ENCODE measurements at places on chromosomes 11 and 22.

DNA sequence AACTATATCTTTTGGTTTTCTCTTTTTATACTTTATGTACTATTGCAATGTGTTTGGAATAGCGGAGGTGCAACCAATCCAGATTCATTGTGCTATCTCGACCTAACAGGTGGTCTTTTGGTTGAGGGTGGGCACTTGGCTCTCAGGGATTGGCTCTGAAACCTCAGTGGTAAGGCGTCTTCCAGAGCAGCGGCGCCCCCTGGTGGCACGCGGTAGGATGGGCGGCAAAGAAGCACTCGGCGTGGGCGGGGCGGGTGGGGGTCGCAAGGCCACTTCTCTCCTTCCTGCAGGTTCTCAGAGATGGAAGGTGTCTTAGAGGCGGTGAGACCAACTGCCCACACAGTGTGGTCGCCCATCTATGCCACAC lies 19.2 kb upstream of the PLET1 start:
- peak; percentile 86 for DNase-seq

DNA sequence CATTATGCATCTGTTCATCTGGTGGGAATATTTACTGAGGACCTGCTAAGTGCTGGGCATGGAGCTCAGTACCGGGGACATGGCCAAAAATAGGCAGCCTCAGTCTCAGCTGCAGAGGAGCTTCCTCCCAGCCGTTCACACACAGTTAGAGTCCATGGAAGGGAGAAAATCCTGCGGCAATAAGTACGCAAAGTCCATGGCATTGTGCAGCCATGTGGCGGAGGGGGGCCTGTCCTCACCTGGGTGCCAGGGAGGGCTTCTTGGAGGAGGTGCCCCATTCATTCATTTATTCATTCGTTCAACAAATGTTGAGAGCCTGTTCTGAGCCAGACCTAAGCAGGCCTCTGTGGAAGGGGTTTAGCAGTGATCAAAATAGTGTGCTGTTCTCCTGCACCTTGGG lies 59.3 kb upstream of the ANO1 start:
- DNase-seq: no peak

DNA sequence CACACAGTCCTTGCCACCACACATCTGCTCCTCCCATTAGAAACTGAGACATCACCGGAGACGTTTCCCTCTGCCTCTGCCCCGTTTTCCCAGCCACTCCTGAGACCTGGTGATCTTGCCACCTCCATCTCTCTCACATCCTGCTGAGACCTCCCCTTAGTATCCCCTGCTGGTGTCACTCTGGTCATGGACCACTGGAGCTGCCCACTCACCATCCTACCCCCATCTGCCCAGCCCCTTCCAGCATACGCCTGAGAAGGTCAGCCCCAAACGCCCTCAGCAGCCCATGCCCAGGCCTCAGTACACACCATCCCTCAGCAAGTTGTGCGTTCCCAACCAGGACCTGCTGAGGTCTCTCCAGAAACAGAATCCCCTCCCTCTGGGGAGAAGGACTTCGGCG lies 64.3 kb downstream of the SHANK2 start:
- no peak for DNase-seq

DNA sequence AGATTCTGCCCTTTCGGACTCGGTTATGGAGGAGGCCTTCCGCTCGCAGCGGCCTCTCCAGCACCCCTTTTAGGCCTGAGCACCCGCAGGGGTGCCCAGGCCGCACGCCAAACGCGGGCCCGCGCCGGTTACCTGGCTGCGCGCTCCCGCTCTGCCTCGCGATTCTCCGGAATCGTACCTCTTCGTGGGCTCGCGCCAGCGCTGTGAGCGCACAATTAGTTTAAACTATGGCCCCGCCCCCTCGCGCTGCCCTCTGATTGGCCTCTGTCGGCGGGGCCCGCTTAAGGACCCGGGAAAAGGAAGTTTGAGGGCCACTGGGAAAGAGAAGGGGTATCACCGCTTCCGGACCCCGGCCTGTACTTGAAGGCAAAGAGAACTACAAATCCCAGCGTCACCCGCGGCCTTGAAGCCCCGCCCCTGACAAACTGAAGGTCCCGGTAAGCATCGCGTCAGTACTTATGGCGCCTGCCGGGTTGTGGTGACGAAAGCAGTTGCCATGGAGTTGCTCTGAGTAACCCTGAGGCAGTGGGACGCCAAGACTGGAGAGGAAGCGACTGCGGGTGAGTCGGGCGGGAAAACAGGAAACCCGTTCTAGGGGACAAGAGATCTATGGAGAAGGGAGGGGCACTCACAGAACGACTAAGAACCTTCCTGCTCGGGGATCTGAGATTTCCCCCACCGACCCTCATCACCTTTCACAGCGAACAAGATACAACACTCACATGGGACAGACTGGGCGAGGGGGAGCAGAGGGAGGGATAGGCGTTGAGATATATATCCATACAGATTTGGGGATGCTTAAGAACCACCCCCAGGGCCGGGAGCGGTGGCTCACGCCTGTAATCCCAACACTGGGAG lies at the start of the genes LRRC51 and NUMA1:
TSS of gene LRRC51 (plus strand) at position 525 of the 858 bp plus-strand sequence. CDS start 8,234 bp downstream, outside the sequence.
TSS of gene NUMA1 (minus strand) at position 217 of the 858 bp plus-strand sequence. CDS start 44,599 bp downstream, outside the sequence.
- peak; percentile 96 for DNase-seq

GRCh38 chr22:45526768-45527360 lies 24.2 kb downstream of the FBLN1 start:
- no peak for DNase-seq

- DNase-seq: no peak
These were observed 362.1 kb downstream of the DDX10 start for GRCh38 chr11:109026891-109027489.

DNA sequence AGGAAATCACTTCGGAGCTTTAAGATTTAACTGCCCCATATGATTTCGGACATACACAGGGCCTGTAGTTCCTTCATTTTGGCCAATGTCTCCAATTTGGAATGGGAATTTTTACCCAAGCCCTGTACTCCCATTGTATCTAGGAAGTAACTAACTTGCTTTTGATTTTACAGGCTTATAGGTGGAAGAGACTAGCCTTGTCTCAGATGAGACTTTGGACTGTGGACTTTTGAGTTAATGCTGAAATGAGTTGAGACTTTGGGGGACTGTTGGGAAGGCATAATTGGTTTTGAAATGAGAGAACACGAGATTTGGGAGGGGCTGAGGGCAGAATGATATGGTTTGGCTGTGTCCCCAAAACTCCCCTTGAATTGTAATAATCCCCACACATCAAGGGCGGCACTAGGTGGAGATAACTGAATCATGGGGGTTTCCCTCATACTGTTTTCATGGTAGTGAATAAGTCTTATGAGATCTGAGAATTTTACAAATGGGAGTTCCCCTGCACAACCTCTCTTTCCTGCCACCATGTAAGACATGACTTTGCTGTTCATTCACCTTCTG lies 130.5 kb downstream of the LARGE1 start:
- DNase-seq: no peak

DNA sequence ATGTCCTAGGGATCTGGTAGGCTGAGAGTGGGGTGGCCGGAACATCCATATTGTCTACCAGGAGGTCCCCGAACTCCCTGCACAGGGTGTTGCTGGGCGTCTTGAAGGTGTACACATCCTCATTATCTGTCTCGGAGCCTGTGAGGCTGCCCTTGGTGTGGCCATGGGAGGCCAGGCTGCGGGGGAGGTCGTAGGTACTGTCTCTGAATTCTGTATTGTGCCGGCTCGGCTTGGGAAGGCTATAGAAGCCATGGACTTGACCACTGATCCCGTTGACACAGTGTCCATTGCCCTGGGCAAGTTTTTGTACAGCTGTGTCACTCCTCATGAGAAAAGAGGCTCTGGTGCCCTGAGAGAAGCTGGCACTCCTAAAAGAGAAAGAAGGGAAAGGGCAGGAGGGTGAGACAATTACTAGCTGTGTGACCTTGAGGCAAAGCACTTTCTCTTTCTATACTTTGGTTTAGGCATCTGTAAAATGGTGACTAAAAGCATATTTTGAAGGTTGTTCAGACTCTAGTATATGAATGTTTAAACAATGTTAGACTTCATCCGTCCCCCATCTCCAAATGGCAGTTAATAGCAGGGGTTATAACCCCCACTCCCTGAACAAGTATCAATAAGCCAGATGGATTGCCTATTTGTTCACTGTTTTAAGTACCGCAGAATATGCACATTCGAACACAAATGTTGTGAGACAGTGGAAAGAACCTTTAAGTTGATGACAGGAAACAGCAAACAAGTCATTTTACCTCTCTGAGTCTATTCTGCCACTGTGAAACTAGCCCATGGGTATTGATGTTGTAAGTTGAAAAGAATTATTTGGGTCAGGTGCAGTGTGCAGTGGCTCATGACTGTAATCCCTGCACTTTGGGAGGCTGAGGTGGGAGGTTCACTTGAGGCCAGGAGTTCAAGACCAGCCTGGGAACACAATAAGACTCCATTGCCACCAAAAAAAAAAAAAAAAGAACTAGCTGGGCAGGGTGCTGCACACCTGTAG lies 38.3 kb downstream of the USP35 start:
- no peak for DNase-seq

- no peak for DNase-seq
These were observed 43.9 kb downstream of the DDX6 start for GRCh38 chr11:118746988-118747585.

DNA sequence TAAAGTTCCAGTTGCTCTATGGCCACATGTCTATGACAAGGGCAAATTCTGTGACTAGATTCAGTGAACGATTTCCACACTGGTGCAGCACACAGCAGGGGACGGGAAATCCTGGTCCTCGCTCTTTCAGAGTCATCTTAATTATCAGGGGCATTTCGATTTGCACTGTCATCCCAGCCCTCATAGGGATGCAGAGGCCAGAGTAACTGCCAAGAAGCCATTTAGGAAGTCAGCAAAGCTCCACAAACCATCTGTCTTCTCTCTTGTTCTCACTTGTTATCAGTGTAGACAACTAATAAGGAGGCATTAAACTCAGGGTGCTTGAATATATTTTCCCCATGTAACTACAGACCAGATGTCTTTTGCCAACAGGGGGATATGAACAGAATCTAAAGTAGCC lies 151.7 kb downstream of the STK33 start:
- no peak for DNase-seq

DNA sequence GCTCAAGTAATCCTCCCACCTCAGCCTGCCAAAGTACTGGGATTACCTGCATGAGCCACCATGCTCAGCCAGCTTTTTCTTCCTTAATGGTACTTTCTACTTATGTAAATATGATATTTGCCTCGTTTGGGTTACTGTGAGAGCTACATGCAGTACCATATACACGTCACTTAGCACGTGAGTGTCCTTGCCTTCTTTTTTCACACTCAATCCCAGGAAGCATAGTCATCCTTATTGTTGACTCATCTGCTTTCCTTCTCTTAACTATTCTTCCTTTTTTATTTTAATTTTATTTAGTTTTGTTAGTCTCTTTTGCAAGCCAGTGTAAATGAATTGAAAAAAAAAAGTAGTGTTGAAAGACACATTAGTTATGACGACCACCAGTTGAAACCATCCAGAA lies 205.9 kb downstream of the HIPK3 start:
- no peak for DNase-seq

DNA sequence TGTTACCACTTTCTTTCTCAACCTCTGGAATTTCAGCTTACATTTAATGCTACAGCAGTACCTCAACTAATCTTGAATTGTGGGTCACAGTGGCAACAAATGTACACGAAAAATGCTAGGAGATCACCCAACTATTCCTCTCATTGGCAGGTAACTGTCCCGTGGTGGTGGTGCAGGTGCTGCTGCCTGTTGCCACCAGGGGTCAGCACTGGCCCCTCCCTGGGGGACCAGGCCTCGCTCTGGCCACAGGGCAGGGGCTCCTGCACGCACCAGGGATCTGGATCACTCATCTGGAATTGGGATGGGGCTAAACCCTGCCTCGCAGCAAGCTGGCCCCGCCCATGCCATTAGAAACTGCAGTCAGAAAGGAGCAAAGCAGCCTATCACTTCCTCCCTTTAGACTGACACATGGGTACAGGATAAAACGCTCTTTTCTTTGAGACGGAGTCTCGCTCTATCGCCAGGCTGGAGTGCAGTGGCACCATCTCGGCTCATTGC lies 6.9 kb upstream of the POLDIP3 start:
- peak; percentile 68 for DNase-seq

- no peak for DNase-seq
These were observed 199.4 kb upstream of the LUZP2 start for GRCh38 chr11:24297461-24297860.

GRCh38 chr22:48951836-48952235 lies 875.8 kb downstream of the BRD1 start:
- DNase-seq: no peak

DNA sequence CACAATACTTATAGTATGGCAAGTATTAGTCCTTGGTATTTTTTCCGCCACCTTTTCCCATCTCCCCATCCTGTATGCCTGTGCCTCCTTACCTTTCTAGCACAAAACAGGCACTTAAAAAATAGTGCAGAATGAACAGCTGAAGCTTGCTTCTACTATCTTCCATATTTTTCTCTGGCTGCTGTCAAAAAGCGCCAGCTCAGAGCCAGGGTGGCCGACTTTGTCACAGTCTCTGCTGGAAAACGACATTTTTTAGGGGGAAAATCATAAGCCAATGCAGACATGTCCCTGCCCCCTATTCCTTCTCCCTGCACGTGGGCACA lies 26.5 kb upstream of the ROBO3 start:
- DNase-seq: no peak

- no peak for DNase-seq
These were observed 57.4 kb downstream of the LRP5 start for GRCh38 chr11:68369756-68370155.

DNA sequence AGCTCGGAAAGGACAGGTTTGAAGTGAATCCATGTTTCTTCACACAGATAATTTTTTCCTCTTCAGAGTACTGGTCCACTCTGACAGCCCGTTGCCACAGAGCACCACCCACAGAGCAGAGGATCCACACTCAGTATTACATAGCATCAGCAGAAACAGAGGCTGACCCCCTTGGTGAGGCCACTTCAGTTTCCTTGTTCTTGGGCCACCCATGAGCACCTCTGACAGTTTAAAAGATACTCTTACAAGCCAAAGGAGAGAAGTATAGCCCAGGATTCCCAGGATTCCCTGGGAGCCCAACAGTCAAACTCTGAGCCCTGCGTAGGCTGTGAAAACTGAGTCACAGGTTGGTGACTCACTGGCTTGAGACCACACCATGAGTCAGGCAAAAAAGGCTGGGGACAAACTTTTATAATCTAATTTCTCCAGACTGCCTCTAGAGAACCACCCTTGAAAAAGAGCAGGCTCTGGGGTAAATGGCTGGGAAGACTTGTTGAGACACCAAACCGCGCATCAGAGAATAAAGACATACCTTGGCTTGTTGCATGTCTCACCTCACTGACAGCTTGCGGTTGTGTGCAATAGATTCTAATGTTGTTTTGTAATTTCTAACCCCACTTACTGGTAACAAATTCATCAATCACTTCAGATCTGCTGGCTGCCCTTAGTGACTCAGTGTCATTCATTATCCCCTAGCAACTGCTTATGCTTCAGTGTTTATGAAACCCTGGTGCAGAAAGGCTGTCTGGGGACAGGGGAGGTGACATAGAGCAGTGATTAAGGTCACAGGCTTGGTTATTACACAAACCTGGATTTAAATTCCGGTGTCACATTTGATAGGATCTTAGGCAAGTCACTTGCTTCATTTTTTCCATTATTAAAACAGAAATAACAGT lies 56.9 kb upstream of the PRSS23 start:
- no peak for DNase-seq

- DNase-seq: no peak
These were observed 48.5 kb upstream of the DDI1 start for GRCh38 chr11:103987629-103988594.

GRCh38 chr11:64415286-64415685 lies 56.3 kb downstream of the RPS6KA4 start:
- no peak for DNase-seq

- DNase-seq: no peak
These were observed 21.6 kb downstream of the MMP20 start for GRCh38 chr11:102603576-102603975.

GRCh38 chr22:35154937-35155387 lies 89.0 kb downstream of the ISX start:
- DNase-seq: no peak

GRCh38 chr22:20430720-20431510 lies 6.7 kb downstream of the SCARF2 start:
- DNase-seq: peak; percentile 66

- DNase-seq: no peak
These were observed 1.8 kb downstream of the VSIG10L2 start for GRCh38 chr11:125947419-125948277.
